ENCODE measurements at places on chromosomes 12 and 14.

GRCh38 chr12:9104087-9104486, 11.6 kb downstream of the A2M start:
- no peak for DNase-seq

GRCh38 chr14:65937079-65937959, 524.8 kb downstream of the FUT8 start:
- DNase-seq, result no peak

- no peak for DNase-seq
Measured at GRCh38 chr14:54675236-54676128, 108.6 kb downstream of the SAMD4A start.

DNA sequence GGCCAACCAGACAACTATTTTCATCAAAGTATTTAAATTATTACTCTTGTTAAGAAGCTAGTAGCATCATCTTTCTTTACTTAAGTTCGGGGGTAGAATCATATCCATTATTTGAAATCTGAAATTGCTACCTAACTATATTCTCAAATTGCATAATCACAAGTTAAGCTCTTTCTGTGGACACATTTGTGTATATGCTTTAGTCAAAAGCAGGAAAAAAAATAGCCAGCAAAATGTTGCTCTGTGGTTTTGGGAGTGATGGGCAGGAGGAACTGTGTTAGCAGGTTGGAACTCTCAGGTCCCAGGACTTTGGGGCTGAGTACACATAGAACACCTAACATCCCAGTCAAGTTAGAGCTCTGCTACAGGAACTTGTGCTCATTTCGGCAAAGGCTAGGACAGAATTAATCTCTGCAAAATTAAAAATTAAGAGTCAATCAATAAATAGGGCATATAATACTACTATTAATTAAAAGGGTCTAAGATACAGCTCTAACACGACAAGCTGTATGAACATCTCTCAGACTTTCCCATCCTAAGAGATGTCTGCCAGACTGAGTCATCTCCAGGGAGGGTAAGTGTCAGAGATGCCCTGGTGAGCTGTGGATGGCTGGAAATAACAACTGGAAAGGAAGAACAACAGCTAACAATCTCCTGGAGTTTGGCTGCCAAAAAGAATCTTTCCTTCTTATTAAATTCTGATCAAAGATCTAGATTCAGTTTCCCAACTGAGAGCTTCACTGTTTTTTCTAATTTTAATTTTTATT, 203.5 kb upstream of the GZMB start:
- no peak for DNase-seq

GRCh38 chr12:111741235-111741812, 25.4 kb upstream of the ALDH2 start:
- DNase-seq, result no peak

- peak; percentile 88 for DNase-seq
Measured at GRCh38 chr12:76763746-76764675, at the start of gene ZDHHC17. Gene ZDHHC17 (plus strand): TSS chr12:76764115. CDS start chr12:76764237, 122 bp downstream.

- no peak for DNase-seq
Measured at GRCh38 chr12:56332512-56333196, 1.1 kb downstream of the PAN2 start.

DNA sequence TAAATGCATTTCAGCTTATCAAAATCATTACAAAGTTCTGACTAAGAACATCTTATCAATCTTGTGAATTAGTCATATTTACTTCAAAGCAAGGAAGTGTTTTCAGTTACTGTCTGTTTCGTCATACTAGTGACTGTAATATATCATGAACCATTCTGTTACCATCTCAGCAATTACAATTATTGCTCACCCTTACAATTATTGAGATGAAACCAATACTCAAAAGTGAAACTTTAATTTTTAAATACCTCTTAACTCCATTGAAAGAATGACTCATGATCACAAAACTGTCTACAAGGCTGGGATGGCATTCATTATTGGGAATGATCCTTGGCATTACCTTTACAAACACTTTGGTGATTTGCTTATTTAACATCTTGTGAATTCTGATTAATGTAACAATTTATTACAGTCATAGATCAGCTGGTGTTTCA, 90.3 kb downstream of the RPS6KA5 start:
- no peak for DNase-seq

- DNase-seq, result no peak
Measured at GRCh38 chr12:83537428-83538053, 850.8 kb downstream of the TMTC2 start.

DNA sequence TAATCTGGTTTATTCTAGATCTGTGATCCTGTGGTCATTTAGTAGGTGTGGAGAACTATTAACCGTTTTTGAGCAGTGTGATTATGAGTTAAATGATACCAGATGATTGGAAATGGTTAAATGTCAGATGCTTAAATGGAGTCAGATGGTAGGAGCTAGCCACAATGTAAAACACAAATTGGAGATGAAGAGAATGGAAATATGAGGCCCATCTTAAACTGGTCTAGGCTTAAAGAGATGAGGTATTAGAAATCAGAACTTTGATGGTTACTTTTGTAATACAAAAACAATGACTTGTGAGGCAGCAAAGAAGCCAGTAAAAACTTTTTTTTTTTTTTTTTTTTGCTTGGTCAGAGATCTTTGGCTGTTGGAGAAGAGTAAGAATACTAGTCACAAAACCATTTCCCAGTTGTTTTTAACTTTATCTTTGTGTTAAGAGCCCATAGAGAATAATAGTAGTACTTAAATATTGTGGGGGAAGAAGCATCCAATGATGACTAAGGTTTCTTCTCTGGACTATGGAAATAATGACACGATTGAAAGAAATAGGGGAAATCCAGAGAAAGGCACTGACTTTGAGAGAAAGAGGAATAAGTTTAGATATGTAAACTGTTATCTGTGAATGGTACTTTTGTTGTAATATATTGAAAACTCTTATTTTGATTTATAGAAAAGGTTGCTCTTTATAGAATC, 95.9 kb downstream of the WNK1 start:
- DNase-seq, result no peak

DNA sequence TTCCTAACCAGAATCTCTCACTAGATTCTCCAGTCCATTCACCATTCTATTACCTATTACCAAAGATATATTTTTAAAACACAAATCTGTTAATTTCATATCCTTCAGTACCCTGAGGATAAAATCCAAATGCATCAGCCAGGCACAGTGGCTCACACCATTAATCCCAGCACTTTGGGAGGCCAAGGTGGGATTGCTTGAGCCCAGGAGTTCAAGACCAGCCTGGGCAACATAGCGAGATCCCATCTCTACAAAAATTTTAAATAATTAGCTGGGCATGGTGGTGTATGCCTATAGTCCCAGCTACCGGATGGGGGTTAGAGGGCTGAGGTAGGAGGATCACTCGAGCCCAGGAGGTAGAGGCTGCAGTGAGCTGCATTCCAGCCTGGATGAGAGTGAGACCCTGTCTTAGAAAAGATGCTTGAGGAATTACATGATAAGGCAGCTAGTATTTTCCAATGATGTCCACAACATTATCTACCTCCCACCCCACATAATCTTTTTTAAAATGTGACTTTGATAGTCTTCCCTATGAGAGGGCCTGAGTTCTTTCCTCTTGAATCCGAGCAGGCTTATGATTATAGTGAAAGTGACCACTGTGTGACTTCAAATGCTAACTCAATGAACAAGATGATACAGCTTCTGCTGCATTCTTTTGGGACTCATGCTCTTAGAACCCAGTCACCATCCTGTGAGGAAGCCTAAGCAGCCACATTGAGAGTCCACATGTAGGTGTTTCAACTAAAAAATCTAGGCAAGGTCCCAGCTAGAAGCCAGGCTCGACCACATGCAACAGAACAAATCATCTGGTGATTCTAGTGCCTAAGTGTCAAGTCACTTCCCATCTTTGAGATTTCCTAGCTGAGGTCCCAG, 18.0 kb downstream of the HECTD1 start:
- DNase-seq, result no peak

DNA sequence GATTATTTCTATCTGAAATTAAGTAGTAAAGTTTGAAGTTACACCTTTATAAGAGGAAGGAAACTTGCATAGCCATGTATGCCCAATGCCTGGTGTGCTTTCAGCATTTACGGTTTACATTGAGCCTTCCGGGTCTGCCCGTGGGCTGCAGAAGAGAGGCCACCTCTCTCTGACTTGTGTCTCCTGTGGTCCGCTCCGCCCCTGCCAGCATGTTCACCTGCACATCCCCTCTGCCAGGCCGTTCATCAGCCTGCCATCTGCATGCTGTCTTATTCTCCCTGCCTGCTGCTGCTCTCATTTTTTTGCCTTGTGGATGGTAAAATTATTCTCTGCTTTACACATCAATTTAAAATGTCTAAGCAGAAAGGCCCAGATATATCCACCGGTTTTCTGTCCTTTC, 41.5 kb upstream of the DYNC1H1 start:
- no peak for DNase-seq

All from stimulated activated CD4-positive, alpha-beta T cell treated with anti-CD3 and anti-CD28 coated beads, Interleukin-2, amount 100 ng/mL, for 4 hours (primary cell).